ENCODE measurements at places on chromosomes 4 and X.

- DNase-seq = no peak
- no peak overlapping the region for H3K4me3 ChIP-seq
- H3K27me3 ChIP-seq = no peaks in the 10 kb centered on the region
- peaks cover 18% of the 10 kb centered on the region for H3K4me1 ChIP-seq
These were observed 27.4 kb downstream of the PHKA2 start for GRCh38 chrX:18956303-18957032.

- no peak overlapping the region for H3K27ac ChIP-seq
- H3K4me1 ChIP-seq = no peaks in the 10 kb centered on the region
- DNase-seq = no peak
- peaks cover 29% of the 10 kb centered on the region for H3K36me3 ChIP-seq
- no peak overlapping the region for H3K4me3 ChIP-seq
- H3K27me3 ChIP-seq = no peaks in the 10 kb centered on the region
These were observed 50.7 kb downstream of the MRPL1 start for GRCh38 chr4:77913348-77913747.

DNA sequence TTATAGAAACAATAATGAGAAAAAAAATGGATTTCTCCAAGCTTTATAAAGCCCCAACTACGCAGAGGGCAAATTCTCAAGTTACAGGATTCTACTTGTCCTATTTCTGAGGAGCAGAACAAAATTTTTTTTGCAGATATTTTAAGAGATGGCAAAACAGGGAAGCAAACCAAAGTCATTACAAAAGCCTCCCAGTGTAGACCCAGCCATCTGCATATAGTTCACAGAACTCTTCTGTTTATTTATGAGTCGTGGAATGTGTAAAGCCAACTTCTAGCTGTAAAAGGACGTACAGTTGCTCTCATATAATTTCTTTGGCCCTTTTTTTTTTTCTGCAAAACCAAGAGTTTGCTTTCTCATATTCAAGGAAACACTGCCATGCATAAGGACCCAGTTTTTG, 120.4 kb downstream of the PCDH7 start:
- no peak overlapping the region for H3K4me3 ChIP-seq
- DNase-seq = no peak
- H3K27ac ChIP-seq = no peak overlapping the region
- no peaks in the 10 kb centered on the region for H3K27me3 ChIP-seq
- H3K4me1 ChIP-seq = no peaks in the 10 kb centered on the region

DNA sequence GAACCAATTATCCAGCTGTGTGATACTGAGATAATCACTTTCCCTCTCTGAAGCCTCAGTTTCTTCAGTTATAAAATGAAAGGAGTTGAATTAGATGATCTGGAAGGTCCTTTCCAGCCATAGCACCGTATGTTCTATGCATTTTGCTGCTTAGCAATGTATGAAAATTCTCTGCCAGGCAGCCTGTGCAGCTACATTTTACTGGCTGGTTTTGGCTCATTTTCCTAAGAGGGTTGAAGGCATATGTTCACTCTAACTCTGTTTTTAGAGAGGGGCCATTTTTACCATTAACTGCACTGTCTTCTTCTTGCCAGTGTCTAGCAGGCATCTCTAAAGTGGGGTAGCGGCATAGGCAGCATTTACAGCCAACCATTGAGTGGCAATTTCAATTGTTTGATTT, 26.1 kb downstream of the TRPC5 start:
- H3K36me3 ChIP-seq = no peaks in the 10 kb centered on the region

- H3K4me1 ChIP-seq = peaks cover 3% of the 10 kb centered on the region
- no peak overlapping the region for H3K27ac ChIP-seq
- H3K4me3 ChIP-seq = no peak overlapping the region
- H3K36me3 ChIP-seq = no peaks in the 10 kb centered on the region
- DNase-seq = no peak
- H3K27me3 ChIP-seq = peaks cover 15% of the 10 kb centered on the region
These were observed 6.6 kb downstream of the TLL1 start for GRCh38 chr4:165879641-165880040.

DNA sequence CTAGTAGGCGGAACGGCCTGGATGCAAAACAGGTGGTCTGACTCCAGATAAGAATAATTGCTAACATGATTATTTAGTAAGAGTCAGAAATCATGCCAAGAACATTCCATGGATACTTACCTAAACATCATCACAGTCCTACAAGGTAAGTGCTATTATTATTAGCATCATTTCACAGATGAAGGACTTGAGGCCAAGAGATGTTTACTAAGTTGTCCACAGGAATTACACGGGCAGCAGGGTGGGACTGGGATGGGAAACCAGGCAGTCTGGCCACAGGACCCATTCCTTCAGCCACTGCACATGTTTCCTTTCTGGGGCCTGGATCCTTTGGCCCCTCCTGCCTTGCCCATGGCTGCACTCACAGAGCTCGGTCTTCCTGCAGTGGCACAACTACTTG, 48.3 kb downstream of the ANAPC4 start:
- DNase-seq = no peak
- H3K4me3 ChIP-seq = no peak overlapping the region
- no peaks in the 10 kb centered on the region for H3K4me1 ChIP-seq
- H3K27me3 ChIP-seq = no peaks in the 10 kb centered on the region
- H3K36me3 ChIP-seq = peaks cover 1% of the 10 kb centered on the region
- no peak overlapping the region for H3K27ac ChIP-seq

- no peak for DNase-seq
- H3K4me3 ChIP-seq = no peak overlapping the region
- no peaks in the 10 kb centered on the region for H3K36me3 ChIP-seq
- peaks cover 7% of the 10 kb centered on the region for H3K27me3 ChIP-seq
- no peaks in the 10 kb centered on the region for H3K4me1 ChIP-seq
These were observed 18.5 kb downstream of the CLGN start for GRCh38 chr4:140408974-140409373.

DNA sequence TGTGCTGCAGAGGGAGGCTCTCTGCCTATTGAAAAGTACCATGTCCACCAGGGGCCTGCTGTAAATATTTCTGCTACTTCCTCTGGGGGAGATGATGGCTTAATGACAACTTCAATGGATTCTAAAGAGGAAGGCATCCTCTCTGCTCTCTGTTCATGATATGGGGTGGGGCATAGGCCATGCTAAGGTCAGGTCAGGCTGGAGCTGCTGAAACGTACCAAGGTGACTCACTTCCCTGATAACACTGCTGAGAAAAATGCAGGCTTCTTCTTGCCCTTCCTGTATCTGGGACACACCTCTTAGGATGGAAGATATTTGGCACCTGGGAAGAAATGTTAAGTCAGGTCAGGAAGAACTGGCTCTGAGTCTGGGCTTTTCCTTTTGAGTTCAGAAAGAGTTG, 31.5 kb downstream of the HS3ST1 start:
- H3K4me3 ChIP-seq = no peak overlapping the region
- H3K27ac ChIP-seq = no peak overlapping the region
- H3K36me3 ChIP-seq = no peaks in the 10 kb centered on the region
- no peaks in the 10 kb centered on the region for H3K4me1 ChIP-seq
- DNase-seq = no peak

GRCh38 chr4:74268643-74269042, 39.6 kb upstream of the EPGN start:
- no peaks in the 10 kb centered on the region for H3K36me3 ChIP-seq
- no peaks in the 10 kb centered on the region for H3K27me3 ChIP-seq
- H3K4me1 ChIP-seq = peaks cover 11% of the 10 kb centered on the region
- H3K4me3 ChIP-seq = no peak overlapping the region
- no peak for DNase-seq
- H3K27ac ChIP-seq = no peak overlapping the region

GRCh38 chr4:20253283-20253734, 1.6 kb downstream of the SLIT2 start:
- no peak overlapping the region for H3K27ac ChIP-seq
- H3K4me3 ChIP-seq = no peak overlapping the region
- no peak for DNase-seq
- H3K36me3 ChIP-seq = no peaks in the 10 kb centered on the region

- H3K27me3 ChIP-seq = no peaks in the 10 kb centered on the region
- DNase-seq = no peak
- H3K4me1 ChIP-seq = no peaks in the 10 kb centered on the region
- no peak overlapping the region for H3K27ac ChIP-seq
These were observed 36.1 kb downstream of the HDAC8 start for GRCh38 chrX:72536542-72536941.

DNA sequence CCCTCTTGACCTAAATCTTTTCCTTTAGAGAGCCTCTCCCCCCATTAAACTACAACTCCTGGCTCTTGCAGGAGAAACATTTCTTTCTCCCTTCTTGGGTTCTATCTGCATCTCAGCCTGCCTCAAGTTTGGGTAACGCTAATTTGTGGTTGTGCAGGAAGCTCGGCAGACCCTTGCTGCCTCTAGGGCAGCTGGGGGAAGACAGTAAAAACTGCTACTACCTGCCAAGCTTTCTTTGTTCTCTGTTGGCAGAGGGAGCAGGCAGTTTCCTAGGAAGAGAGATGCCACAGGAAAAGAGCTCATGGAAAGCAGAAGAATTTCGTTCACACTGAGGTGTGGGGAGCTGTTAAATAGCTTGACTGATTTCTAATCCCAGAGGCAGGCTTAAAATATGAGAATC, 555.6 kb upstream of the IGFBP7 start:
- H3K4me1 ChIP-seq = no peaks in the 10 kb centered on the region
- no peaks in the 10 kb centered on the region for H3K27me3 ChIP-seq
- no peak for DNase-seq
- H3K36me3 ChIP-seq = no peaks in the 10 kb centered on the region
- no peak overlapping the region for H3K27ac ChIP-seq

- peak overlapping the region; percentile 25 for H3K27ac ChIP-seq
- H3K4me3 ChIP-seq = no peak overlapping the region
- H3K27me3 ChIP-seq = no peaks in the 10 kb centered on the region
- H3K36me3 ChIP-seq = peaks cover 50% of the 10 kb centered on the region
These were observed 15.2 kb upstream of the UVSSA start for GRCh38 chr4:1331591-1332353.

DNA sequence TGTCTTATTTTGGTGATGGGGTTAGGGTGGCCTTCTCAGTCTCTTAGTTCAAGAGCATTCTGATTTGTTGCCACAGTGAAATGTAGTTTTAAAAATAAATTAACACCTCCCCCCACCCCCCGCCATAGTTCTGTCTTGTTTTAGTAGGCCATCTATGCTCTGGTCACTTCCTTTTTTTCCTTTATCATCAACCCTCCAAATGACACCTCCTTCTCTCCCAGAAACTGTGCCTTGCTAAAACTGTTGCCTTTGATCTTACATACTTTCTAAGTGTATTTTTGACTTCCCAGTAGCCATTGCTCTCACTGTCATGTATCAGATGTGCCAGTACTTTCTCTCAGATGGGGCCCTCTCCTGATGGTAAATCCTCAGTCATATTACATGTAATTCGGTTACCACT, 14.5 kb upstream of the NDUFC1 start:
- peaks cover 23% of the 10 kb centered on the region for H3K36me3 ChIP-seq
- no peak overlapping the region for H3K27ac ChIP-seq
- peaks cover 65% of the 10 kb centered on the region for H3K4me1 ChIP-seq
- no peaks in the 10 kb centered on the region for H3K27me3 ChIP-seq
